NCI-H146 (cell line): ENCODE measurements at places on chromosomes 13 and 19.

DNA sequence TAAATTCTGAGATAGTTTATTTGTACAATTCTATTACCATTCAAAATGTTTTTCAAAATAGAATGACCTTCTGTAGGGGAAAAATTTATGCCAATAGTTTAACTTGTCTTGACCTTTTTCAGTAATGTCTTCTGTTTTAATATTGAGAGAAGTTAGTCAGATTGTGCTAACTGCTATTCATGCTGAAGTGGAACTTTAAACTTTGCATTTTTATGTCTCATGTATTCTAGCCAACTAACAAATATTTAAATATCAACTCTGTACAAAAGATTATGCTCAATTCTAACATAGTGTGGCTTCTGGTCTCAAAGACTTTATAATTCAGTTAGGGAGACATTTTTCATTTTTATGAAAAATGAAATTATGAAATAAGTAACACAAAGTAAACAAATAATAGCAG is 94.2 kb downstream of the WDFY2 start:
- DNase-seq = no peak

GRCh38 chr19:6694147-6694815 is 24.3 kb upstream of the TNFSF14 start:
- DNase-seq = no peak

- DNase-seq = no peak
Measured at GRCh38 chr19:51375504-51376221, 3.2 kb upstream of the NKG7 start.

- no peak for DNase-seq
Measured at GRCh38 chr19:50565984-50566903, 2.0 kb downstream of the LRRC4B start.

DNA sequence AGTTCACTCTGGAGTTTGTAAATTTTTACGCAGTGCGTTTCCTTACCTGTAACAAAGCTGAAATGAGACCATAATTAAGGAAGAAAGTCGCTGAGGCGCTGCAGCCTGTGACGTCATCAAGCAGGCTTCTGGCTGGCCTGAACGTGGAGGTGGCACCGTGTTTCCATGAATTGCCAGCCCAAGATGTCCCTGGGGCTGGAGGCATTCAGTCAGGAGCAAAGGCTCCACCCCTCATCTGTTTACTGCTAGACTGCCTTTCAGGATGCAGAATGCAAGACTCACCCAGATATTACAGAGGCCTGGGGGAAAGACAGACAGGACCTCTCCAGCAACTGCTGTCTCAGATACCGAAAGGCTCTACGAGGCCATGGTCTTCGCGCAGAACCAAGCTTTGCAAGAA is 424.6 kb downstream of the TSHZ3 start:
- DNase-seq = no peak

DNA sequence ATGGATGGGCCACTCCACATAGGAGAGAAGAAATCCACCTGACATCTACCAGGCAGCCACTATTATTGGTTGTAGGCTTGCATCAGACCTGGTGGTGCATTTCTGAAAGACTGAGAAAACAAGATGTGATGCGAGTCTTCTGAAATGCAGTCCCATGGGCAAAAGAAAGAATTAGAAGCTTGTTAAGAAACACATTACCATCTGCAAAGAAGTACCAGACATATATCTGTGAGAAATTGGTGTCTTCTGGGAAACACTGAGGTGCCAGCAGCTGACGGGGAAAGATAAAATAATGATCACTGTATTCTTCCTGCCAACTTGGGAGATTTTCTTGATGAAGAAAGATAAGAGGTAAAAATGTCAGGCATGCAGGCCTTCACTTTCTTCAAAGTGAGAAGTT is 14.4 kb downstream of the AMER2 start:
- no peak for DNase-seq

- no peak for DNase-seq
Measured at GRCh38 chr19:31626941-31627340, 277.7 kb upstream of the TSHZ3 start.

GRCh38 chr19:9566729-9567128 is 17.6 kb downstream of the ZNF121 start:
- DNase-seq = no peak

DNA sequence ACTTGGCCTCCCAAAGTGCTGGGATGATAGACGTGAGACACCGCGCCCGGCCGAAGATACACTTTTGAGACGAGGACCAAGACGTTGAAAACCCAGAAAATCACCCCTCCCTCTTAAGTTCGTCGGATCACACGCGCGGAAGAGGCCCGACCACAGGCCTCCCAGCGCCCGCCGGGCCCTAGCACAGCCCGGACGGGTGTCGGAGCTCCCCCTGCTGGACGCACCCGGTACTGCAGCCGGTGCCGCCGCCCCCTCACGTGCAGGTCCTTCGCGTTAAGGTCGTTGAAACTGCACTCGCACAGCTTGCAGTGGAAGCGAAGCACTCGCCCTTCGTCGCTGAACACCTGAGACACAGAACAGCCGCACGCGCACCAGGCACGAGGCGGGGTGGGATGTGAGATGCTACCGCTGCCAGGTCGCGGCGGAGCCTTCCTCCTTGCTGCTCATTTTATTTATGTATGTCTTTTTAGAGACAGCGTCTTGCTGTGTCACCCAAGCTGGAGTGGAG is 35.7 kb upstream of the MATK start:
- peak; percentile 38 for DNase-seq

GRCh38 chr19:53091413-53092254 is 11.6 kb downstream of the ZNF160 start:
- DNase-seq = no peak

- DNase-seq = peak; percentile 31
Measured at GRCh38 chr19:18620902-18621301, 8.2 kb downstream of the TMEM59L start.

- DNase-seq = no peak
Measured at GRCh38 chr13:53512635-53513034, 484.0 kb downstream of the OLFM4 start.

GRCh38 chr13:114122591-114123211 is 9.7 kb downstream of the RASA3 start:
- DNase-seq = no peak

DNA sequence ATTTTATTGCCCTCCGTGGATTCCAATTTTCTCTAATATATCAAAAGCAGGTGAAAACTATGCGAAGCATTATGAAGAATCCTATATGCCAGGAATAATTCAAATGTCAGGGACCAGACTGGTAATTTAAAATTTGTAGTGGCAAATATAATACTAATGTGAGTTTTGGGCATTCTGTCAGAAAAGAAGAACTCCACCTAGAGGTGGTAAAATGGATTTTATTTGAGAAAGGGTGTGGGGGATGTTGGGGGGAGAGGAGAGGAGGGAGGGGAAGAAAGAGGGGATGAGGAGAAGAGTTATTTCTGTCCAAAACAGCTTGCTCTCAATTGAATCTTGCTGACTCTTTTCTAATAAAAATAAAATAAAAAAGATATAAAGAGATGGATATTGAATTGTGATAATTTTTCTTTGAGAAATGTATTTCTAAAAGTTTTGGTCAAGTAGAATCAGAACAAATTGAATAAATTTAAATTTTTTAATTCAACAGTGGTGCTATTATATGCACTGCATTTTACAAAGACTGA is 929.3 kb upstream of the SLITRK5 start:
- no peak for DNase-seq

GRCh38 chr19:44113784-44114390 is 688 bp downstream of the ZNF225 start:
- DNase-seq = no peak

DNA sequence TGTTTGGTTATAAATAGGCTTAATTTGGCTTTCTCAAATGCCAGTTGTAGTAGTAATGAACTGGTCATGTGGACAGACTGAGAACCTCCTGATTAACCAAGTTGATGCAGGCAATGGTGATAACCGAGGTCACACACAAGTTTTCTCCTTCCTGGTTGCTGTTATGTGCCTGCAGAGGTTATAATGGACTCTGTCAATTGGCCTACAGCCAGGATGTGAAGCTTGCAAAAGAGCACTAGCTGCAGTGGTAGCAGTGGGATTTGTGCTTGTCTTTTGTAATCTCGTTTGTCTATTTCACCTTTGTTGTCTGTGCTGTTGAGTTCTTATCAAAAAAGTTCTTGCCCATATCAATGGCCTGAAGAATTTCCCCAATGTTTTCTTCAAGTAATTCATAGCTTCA is 20.6 kb downstream of the OR10H3 start:
- no peak for DNase-seq

DNA sequence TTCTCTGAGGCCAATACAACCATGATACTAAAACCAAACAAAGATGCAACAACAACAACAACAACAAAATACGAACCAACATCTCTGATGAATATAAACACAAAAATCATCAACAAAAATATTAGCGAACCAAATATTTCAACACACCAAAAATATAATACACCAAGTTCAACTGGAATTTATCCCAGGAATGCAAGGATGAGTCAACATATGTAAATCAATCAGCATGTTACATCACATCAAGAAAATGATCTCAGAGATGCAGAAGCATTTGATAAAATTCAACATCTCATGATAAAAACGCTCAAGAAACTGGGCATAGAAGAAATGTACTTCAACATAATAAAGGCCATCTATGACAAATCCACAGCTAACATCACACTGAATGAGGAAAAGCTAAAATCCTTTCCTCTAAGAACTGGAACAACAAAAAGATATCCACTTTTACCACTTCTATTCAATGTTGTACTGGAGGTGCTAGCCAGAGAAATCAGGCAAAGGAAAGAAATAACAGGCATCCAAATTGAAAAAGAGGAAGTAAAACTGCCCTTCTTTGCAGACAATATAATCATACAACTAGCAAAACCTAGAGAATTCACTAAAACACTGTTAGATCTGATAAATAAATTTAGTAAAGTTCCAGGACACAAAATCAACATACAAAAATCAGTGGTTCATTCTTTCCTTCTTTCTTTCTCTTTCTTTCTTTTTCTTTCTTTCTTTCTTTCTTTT is 2448.7 kb upstream of the PCDH20 start:
- no peak for DNase-seq

DNA sequence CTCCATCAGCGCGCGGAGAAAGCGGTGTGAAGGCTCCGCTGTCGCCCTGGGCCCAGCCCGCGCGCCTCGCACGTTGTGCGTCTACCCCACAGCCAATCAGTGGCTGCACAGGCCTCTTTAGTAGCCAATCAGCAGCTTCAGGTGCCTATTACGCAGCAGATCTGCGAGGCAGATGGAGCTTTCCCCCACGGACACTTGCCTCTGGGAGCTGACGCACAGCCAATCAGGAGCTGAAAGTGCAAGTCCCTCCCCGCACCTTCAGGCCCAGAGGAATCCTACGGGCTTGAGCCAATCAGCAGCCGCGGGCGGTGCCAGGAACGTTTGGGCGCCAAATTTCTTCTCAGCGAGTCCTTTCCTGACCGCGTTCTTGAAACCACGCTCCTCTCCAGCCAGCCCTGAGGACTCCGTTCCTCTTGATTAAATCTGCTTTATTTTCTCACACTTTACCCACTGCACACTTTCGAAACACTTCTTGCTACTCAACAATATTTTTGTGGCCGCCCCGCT is 39.9 kb downstream of the SIGLEC7 start:
- no peak for DNase-seq

GRCh38 chr19:35105411-35106290 is 10.0 kb upstream of the FXYD3 start:
- DNase-seq = no peak

DNA sequence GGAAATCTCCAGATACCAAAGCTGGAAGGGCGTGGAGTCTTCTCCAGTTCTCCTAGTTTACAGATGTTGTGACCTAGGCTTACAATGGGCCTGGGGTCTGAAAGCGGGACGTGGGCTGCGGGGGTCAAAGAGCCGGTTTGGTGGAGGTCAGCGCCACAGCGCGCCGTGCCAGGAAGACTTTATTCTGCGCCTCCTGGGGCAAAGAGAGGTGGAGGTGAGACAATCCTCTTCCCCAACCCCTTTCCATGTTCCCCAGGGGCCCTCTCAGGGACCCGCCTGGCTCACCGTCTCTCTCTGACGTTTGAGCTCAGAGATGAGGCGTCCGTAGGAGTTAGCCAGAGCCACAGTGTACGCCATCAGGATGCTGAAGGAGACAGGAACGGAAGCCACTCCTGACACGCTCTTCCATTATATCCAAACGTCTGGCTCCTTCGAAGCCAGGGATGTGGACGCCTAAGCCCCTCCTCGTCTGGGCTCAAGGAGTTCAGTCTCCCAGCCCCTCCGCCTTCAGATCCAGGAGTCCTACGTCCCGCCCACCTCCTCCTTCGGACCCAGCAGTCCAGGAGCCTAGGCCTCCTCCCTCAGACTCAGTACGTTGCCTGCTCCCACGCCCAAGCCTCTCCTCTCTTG is 776 bp upstream of the LENG1 start:
- peak; percentile 56 for DNase-seq

DNA sequence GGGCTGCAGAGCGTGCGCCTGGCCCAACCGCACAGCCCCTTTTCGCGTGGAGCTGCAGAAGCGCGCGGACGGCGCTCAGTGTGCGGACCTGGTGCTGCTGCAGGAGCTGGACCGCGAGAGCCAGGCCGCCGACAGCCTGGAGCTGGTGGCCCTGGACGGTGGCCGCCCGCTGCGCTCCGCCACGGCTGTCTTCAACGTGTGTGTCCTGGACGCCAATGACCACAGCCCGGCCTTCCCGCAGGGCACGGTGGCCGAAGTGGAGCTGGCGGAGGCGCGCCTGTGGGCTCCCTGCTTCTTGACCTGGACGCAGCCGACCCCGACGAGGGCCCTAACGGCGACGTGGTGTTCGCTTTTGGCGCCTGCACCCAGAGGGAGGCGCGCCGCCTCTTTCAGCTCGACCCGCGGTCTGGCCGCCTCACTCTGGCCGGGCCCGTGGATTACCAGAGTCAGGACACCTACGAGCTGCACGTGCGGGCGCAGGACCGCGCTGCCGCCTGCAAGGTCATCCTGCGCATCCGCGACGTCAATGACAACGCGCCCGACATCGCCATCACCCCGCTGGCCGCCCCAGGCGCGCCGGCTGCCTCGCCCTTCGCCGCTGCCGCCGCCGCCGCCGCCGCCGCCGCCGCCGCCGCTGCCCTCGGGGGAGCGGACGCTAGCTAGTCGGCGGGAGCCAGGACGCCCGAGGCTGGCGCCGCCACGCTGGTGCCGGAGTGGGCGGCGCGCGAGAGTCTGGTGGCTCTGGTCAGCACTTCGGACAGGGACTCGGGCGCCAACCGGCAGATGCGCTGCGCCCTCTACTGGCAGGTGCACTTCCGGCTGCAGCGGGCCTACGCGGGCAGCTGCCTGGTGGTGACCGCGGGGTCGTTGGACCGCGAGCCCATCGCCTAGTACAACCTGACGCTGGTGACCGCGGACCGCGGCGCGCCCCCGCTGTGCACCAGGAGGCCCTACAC is 172.2 kb downstream of the OLFM4 start:
- DNase-seq = no peak

- DNase-seq = no peak
Measured at GRCh38 chr19:49651820-49652550, 10.0 kb downstream of the SCAF1 start.

GRCh38 chr19:53101518-53101917 is 1.7 kb downstream of the ZNF160 start:
- DNase-seq = no peak
